ENCODE measurements at places on chromosomes 2 and 18.

DNA sequence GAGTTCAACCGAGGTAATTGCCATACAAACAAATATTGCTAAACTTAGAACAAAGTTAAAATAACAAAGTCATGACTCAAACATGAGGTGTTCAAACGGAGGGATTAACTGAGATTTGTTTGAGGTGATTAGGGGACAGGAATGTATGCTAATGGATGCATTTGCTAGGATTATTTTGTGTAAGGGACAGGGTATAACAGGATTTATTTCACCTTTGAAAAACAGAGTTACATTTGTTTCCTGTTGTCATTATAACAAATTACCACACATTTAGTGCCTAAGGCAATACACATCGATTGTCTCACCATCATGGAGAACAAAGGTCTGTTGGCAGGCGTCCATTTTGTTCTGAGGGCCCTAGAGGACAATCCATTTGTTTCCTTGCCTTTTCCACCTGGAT, 304.3 kb upstream of the CNTNAP5 start:
- no peak for DNase-seq

GRCh38 chr18:37481072-37481471, 84.5 kb downstream of the CELF4 start:
- DNase-seq = no peak

GRCh38 chr18:30903566-30903965, 139.0 kb downstream of the DSC3 start:
- no peak for DNase-seq

DNA sequence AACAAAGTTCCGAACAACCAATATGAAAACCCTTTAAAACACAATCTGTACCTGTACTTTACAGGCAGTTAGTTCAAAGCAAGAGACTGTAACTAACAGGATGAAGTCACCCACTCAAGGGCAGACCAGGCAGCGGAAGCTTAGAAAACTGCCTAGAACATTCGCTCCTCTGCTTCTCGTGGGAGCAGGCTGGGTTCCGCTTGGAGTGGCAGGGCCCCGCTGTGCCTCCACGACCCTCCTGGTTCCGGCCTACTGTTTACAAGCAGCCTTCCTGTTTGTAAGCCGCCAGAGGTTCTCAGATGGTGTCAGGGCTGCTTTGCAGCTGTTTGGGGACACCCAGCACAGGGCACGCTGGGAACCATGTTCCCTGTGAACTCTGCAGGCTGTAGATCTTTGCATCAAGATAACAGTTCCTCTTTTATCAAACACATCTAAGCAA, 31.3 kb downstream of the CIB4 start:
- DNase-seq = no peak

- DNase-seq = no peak
Observed at GRCh38 chr2:135227386-135227785, 175.3 kb downstream of the RAB3GAP1 start.

DNA sequence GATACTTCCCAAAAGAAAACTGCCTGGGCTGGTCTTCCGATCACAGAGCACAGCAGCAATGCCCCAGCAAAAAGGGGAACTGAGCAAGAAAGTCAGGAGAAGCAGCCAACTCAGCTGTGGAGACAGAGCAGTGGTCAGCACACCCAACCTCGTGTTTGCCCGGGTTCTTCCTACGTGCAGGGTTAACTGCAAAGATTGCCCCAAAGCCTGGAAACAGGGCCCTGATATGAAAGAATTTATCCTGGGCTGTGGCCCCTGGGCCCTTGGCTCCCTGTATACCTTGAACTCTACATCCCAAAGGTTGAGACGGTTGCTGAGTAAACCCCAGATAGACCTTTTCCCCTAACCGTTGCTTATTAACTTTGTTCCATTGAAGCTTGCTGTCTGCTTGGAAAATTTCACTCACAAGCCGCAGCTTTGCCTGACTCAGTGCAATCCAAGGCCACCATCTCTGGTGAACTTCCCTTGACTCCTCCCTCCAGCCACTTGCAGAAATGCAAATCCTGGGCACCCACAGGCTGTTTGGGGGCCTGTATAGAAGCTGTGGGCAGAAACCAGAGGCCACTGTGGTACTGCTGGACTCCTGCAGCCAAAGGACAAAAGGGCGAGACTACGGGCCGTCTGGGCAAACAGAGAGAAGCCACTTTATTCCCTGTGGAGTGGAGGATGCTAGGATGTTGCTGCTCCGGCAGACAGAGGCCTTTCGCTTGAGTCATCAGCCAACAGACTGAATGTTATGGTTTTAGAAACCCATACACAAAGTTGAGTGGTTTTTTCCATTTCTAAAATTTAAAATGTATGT, 18.2 kb downstream of the NRP2 start:
- DNase-seq = no peak

DNA sequence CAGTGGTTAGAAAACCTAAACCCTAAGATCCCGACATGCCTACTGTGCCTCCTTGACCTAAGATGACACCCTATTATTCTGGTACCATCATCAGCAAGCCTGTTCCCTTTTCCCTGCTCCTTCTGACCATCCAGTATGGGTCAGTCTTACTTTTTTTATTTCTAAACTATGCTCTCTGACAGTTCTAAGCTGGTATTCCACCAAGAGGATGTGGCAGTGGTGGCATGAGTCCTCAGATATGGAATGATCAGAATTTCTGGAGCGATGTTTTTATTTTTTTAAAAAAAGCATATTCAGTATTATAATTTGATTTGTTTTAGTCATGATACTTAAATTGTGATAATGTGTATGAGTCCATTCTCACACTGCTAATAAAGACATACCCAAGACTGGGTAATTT, 145.9 kb upstream of the LHCGR start:
- no peak for DNase-seq

GRCh38 chr2:102060047-102060446, 68.3 kb downstream of the IL1R2 start:
- DNase-seq = no peak

GRCh38 chr18:47040982-47041381, 5.6 kb upstream of the ELOA2 start:
- DNase-seq = no peak
